Smooth muscle cell of the brain vasculature (primary cell): ENCODE measurements at places on chromosomes 7 and 10.

DNA sequence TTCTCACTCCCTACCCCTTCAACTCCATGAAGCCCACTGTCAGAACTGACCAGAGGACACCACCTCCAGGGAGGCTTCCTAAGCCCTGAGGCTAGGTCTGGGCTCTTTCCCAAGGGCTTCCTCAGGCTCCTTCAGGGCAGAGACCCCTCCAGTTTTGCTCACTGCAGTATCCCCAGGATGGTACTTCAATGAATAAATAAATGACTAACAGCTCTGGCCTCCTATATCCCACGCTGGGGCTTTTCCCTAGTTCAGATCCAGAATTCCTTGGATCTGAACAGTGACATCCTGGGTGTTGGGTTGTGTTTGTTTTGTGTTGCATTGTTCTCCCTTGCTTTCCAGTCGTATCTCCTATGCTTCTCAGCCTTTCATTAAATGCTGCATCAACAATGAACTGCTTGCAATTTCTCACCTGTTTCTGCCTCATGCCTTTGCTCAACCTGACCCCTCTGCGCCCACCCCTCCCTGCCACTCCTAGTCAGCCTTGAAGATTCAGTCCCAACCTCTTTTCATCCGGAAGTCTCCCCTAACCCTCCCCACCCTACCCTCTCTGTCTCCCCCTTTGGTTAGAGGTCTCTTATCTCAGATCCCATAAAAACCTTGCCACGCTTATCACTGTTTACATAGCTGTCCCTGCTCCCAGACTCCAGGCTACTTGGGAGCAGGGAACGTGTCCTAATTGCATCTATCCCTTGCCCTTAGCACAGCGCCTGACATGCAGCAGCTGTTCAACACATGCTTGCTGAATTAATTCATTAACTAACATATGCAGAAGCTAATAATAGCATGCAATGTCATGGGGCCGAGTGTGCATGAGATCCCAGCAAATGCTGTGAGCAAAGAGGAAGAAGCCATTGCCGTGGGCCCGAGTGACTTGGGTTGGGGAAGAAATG lies 41.7 kb downstream of the PPP1R3C start:
- DNase-seq: no peak

GRCh38 chr7:17532861-17533404 lies 234.5 kb downstream of the AHR start:
- DNase-seq: no peak

DNA sequence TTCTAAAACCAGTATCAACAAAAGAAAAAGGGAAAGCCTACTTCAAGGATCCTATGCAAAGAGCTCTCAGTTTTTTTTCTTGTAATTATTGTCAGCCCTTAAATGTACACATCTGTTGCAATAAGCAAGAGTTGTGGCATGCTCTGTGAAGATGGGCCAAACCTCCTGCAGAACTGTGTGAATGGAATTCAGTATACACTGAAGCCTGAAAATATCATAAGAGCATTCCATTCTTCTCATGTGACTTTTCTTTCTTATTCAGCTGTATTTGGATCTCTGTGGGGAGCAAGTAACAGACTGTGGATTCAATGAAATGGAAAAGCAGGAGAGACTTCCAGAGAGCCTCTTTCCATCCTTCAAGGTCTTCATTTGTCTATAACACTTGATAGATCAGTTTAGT lies 130.7 kb downstream of the SAMD9 start:
- DNase-seq: no peak

- no peak for DNase-seq
These were observed 152.9 kb downstream of the DYNC1I1 start for GRCh38 chr7:95925236-95925635.

- no peak for DNase-seq
These were observed 1140.9 kb downstream of the XPNPEP1 start for GRCh38 chr10:108782411-108782810.

DNA sequence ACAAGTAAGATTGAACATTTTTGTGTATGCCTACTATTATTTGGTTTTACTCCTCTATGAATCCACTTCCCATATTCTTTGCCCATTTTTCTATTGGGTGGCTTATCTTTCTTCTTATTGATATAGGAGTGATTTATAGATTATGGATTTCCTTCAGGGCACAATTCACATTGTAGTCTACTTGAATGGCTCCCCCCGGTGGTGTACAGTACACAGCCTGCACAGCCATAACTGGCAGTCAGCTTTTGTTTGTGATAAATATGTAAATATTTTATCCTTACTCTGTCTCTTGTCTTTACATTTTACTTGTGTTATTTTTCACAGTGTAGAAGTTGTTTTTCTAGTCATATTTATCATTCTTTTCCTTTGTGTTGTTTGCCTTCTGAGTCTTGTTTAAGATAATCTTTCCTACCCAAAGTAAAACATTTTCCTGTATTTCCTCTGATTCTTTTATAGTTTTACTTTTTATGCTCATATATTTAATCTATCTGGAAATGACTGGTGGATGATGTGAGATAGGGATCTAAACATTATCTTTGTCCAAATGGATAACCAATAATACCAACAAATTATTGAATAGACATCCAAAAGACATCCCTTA lies 23.9 kb upstream of the CALD1 start:
- DNase-seq: no peak

DNA sequence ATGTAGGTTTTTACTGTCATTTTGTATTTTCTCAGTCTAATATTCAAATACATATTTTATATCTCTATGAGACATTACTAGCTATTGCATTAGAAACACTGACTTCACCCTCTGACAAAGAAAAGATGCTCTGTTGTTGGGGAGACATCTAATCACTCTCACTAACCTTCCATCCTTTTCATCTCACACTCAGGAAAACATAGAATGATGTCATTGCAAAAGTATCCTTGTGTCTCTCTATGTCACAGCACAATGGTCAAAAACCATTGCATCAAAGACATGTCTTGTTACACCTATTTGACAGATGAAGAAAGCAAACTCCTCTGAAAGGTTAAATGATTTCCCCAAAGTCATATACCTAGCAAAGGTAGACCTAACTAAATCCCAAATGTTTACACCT lies 231.3 kb upstream of the PTN start:
- DNase-seq: no peak

DNA sequence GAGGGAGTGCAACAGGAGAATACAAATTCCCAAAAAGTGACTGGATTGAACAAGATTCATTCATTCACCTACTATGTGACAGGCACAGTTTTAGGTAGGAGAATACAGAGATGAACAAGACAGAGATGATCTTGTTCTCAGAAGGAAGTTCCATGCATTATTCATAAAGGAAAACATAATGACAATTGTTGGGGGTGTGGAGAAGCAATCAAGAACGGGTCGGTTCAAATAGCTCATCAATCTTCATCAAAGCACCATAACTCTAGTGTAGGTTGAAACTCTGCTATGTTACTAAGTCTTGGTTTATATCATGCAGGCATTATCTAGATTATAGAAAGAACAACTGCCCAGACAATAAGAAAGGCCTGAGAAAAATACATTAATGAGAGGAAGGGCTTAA lies 243.7 kb downstream of the DGKI start:
- DNase-seq: no peak

DNA sequence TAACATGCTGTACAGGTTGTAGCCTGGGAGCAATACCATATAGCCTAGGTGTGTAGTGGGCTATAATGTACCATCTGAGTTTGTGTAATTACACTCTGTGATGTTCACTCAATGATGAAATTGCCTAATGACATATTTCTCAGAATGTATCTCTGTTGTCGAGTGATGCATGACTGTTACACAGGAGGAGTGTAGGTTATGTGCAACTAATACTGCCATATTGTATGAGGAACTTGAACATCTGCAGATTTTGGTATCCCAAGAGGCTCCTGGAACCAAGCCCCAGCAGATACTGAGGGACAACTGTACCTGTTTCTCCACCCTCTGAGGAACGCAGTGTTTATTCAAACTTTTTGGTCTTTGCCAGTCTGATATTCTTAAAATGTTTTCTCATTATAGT lies 38.6 kb downstream of the NACAD start:
- DNase-seq: no peak

DNA sequence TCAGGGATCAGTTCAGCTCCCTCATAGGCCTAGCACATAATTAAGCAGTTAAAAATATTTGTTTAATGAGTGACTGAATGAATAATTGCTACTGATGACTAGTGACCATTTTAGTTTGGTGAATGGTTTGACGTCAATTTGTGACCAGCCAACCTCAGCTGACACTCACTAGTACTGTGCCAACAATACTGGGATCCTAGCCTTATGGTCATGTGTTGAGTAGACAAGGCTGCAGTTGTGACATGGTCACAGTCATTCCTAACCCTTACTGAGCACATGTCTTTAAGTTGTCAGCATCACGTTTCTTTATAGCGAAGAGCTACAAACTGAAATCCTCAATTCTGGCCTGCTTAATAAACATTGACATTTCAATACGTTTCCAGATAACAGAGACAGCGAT lies 86.9 kb upstream of the SLC26A5 start:
- no peak for DNase-seq

DNA sequence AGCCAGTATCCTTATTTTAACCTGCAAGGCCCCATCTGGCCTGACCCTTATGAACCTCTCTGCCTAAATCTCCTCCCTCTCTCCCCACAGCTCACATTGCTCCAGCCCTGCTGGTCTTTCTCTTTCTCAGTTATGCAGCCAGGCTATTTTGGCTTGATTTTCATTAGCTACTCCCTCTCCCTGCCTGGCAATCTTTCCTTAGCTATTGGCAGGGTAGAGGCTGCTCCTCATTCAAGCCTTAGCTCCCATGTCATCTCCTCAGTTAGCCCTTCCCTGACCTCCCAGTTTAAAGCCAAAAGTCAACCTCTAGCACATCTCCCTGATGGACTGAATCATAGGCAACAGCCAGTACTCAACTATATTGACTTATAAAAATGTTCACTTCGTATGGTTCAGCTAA lies 214.4 kb upstream of the CELF2 start:
- DNase-seq: no peak

- DNase-seq: no peak
These were observed 50.3 kb downstream of the SVIL start for GRCh38 chr10:29584436-29584835.

- DNase-seq: peak; percentile 31
These were observed 1.2 kb upstream of the ATP6V0E2 start for GRCh38 chr7:149872419-149873073.

DNA sequence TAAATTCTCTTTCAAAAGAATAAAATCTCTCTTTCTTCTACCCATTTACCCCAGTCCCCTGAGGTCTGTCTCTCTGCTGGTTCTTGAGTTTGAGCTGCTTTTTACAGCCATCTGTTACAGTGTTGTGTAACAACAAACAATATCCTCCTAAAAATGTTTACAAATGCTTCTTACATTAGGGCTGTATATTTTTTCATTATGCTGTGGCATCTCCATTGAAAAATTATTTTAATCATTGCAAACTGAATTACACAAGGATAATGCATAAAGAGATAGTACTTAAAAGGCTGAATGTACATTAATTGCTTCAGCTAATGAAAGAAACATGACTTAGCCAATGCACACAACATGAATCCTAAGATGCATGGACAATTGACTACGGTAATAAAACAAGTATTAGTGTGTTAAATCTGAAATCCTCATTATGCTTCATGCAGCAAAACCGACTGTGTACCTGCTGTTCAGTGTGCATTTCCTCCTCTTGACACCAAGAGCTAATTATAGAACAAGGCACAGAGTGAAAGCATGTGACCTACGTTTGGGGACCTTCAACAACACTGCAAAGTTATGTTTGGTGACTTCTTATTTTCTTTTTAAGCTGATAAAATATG lies 181.7 kb upstream of the RHOBTB1 start:
- no peak for DNase-seq

DNA sequence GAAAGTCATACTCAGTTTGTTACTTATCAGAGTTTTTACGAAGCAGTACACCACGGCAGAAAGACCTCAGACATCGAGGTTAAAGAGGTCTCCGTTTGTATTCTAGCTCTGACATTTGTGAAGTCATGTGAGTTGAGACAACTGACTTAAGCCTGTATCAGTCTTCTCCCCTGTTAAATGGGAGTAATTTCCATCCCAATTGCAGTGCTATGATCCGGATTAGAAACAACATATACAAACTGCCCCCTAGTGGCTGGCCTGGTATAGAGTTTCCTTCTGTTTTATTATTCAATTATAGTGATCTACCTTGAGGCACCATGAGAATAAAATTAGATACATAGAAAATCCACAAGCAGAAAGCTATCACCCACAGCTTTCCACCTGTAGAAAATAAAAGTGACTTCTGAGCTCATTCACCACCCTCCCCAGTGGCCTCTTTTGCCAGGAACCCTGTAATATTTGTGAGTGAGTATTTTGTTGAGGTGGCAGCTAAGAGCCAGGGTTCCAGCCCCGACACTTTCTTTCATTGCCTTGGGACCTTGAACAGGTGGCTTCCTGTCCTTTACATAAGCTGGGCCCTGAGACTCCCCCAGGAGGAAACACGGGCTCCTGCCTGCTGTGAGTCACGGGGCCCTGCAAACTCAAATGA lies 607.2 kb upstream of the MGMT start:
- DNase-seq: no peak

- DNase-seq: no peak
These were observed 109.6 kb downstream of the CPXM2 start for GRCh38 chr10:123781956-123782500.
